AG09309 (cell line): ENCODE measurements at places on chromosomes 2 and 18.

- no peak for DNase-seq
Observed at GRCh38 chr2:40454321-40454720, 2.4 kb upstream of the SLC8A1 start.

GRCh38 chr2:9627310-9627709 lies 3.5 kb downstream of the YWHAQ start:
- no peak for DNase-seq

DNA sequence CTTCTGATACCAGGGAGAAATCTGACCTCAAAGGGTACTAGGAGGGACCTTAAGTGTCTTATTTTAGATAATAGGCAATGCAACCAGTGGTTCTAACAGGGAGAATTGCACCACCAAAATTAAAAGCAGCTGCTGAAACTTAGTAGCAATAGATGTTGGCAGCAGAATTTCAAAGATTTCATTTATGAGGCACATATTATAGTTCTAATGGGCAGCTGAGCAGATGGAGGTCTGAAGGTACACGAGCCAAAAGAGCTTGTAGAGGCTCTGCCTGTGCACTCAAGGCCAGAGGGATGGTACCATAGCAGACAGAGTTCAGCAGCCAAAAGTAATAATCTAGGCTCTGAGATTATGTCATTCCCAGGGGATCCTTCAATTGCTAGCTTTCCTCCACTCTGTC lies 87.3 kb upstream of the NCKAP5 start:
- DNase-seq = no peak

GRCh38 chr2:85954590-85955458 lies 66.0 kb upstream of the ST3GAL5 start:
- no peak for DNase-seq

DNA sequence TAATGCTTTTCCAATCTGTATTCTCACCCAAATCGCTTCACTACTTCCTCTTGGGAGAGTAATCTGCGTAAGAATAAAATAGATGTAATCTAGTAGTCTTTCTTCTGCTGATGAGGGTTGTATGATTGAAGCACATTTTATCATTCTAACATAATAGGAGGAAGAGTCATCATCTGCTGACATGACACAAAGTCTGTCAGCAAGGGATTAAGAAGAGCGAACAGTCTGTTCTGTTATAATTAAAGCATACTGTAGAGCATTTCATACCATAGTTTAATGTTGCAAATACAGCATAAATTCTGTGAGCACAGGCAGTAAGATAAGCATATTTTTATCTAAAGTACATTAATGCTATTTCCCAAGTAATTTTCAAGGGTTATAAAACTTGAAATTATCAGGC lies 10.4 kb downstream of the SLC25A52 start:
- no peak for DNase-seq

GRCh38 chr18:58429442-58429841 lies 199.4 kb downstream of the ALPK2 start:
- no peak for DNase-seq

- DNase-seq = no peak
Observed at GRCh38 chr2:10242998-10243925, 59.4 kb upstream of the HPCAL1 start.

DNA sequence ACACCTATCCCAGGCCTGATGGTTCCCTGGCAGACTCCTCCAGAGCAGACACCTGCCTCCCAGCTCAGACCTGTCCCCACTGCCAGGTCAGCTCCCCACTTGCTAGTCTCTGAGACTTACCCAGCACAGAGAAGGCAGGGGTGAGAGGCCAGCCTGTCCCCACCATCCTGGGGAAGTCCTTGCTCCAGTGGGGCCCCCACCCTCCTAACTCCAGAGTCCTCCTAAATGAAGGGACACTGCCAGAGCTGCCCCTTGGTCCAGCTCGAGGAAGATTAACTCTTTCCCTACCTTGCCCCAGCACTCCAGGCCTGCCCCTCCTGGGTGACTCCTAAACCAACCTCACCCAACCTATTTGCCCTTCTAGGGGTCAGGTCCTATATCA lies 30.4 kb upstream of the TNS1 start:
- DNase-seq = no peak

GRCh38 chr2:174492963-174493431 lies 6.2 kb upstream of the GPR155 start:
- DNase-seq = no peak

- DNase-seq = no peak
Observed at GRCh38 chr18:13110559-13110958, 108.0 kb upstream of the LDLRAD4 start.

GRCh38 chr2:144097440-144098225 lies 422.3 kb downstream of the ZEB2 start:
- DNase-seq = no peak

GRCh38 chr2:240249423-240250149 lies 109.1 kb upstream of the OTOS start:
- DNase-seq = no peak

GRCh38 chr2:227394401-227394800 lies 6.7 kb upstream of the SCYGR1 start:
- DNase-seq = no peak

- no peak for DNase-seq
Observed at GRCh38 chr18:4157352-4157751, 297.8 kb downstream of the DLGAP1 start.

DNA sequence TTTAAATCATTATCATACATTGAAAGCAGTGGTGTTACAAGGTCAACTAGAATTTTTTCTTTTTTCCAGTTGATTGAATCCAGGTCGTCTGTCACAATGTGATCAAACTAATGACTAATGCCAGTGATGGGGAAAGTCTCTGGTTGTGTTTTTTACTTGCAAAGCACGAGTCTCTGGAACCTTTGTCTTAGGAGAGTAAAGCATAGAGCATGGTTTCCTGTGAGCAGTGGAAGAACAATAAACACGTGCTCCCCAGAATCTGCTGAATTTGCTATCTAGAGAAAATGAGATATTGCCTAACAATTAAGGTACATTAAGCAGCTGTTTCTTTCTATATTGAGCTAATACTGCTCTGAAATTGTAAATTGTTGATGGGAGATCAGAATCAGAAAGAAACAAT lies 1332.4 kb upstream of the TMEFF2 start:
- no peak for DNase-seq

- DNase-seq = no peak
Observed at GRCh38 chr18:26741048-26741447, 124.5 kb downstream of the AQP4 start.

GRCh38 chr2:174631009-174631981 lies 33.7 kb upstream of the WIPF1 start:
- DNase-seq = peak; percentile 76

- DNase-seq = no peak
Observed at GRCh38 chr2:229087267-229087666, 183.8 kb downstream of the PID1 start.

DNA sequence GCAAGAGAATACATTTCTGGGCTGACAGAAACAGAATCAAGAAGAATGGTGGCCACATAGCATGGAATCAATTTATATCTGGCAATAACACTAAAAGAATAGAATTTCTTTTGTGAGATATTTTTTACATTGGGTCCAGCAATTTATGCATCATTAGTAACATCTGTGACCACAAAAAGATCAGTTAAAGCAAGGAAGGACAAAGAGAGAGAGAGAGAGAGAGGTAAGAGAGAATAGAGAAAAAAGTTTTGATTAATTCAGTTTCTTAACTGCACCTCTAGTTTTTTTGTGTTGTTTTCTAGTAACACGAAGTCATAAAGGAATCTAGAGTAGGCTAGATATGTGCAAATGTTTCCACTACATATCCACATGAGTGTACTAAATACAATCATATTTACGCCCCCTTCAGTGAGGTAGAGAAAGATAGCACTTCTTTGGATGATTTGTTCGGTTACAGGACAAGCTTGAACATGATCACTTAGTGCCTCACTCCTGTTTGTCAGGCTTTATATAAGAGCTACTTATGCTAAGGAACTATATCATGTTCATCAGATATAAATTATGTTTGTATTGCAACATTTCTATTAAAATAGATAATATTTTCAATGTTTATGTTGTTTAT lies 247.4 kb upstream of the COL3A1 start:
- no peak for DNase-seq

- DNase-seq = no peak
Observed at GRCh38 chr2:8355102-8355859, 326.6 kb upstream of the ID2 start.

- DNase-seq = no peak
Observed at GRCh38 chr18:10985689-10986088, 163.7 kb downstream of the PIEZO2 start.

GRCh38 chr2:167745667-167746066 lies 501.7 kb downstream of the STK39 start:
- DNase-seq = no peak
